Uterus (tissue), 4 donors: ENCODE measurements at places on chromosomes 13 and 19. TPM values are rescaled to one million over a fixed set of nuclear protein-coding genes. Genes with fewer than 3 reads are reported as not detected.

ZNF709 gene
- 5.0 TPM for total RNA-seq

IRGC gene
- not detected for total RNA-seq

ZNF135 gene
- total RNA-seq: 17.9 TPM

SMIM24 gene
- total RNA-seq: 0.97 TPM

MYADM gene
- total RNA-seq: 70.0 TPM

PODNL1 gene
- not detected for total RNA-seq

PPP1R13L gene
- total RNA-seq: 0.51 TPM

NKPD1 gene
- not detected for total RNA-seq

HIPK4 gene
- 0.40 TPM for total RNA-seq

FARP1 gene
- total RNA-seq: 27.9 TPM

NLRP5 gene
- total RNA-seq: not detected

THAP8 gene
- 6.5 TPM for total RNA-seq

TMEM91 gene
- total RNA-seq: 7.1 TPM

DNA sequence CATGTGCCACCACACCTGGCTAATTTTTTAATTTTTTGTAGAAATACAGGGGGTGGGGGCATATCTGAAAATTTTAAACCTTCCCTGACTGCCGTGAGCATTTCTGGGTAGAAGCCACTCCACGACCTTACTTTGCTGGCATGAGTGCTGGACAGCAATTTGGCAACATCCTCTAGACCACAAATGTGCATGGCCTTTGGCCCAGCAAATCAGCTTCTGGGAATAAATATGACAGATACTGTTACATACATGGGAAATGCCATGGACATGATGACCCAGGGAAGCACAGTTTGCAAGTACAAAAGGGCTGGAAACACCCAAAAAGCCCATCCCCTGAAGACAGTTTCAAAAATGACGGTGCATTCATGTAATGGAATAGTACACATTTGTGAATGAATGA is 3.2 kb upstream of the PVR start:
- H3K27ac ChIP-seq: no peak overlapping the region
- no peaks in the 10 kb centered on the region for H3K36me3 ChIP-seq
- H3K4me1 ChIP-seq: no peaks in the 10 kb centered on the region
- no peak overlapping the region for H3K4me3 ChIP-seq
- no peaks in the 10 kb centered on the region for H3K27me3 ChIP-seq

DNA sequence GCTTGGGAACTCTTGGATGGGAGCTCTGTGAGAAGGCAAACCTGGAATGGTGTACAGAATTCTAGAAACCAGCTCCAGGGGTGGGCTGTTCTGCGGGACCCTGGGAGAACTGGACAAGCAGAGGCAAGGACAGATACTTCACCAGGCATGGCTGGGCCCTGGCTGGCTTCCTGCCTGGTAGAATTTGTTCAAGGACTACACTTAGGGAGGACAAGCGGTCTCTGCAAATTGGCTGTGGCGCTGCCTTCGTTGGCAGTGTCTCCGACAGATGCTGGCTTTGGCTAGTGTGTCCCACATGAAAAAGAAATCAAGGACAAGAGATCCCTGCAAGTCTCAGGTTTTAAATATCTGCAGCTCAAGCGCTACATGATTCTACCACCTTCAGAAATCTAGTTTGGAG is 12.4 kb downstream of the CEBPG start:
- peaks cover 4% of the 10 kb centered on the region for H3K4me1 ChIP-seq
- no peak for DNase-seq
- H3K4me3 ChIP-seq: no peak overlapping the region
- no peaks in the 10 kb centered on the region for H3K27me3 ChIP-seq

- no peak overlapping the region for H3K4me3 ChIP-seq
- H3K4me1 ChIP-seq: no peaks in the 10 kb centered on the region
- no peaks in the 10 kb centered on the region for H3K36me3 ChIP-seq
- H3K27me3 ChIP-seq: no peaks in the 10 kb centered on the region
- no peak for DNase-seq
- no peak overlapping the region for H3K27ac ChIP-seq
Observed at GRCh38 chr13:112145551-112146360, 78.8 kb downstream of the SOX1 start.

GRCh38 chr13:70311191-70311590 is 202.9 kb upstream of the KLHL1 start:
- H3K4me1 ChIP-seq: no peaks in the 10 kb centered on the region
- no peak overlapping the region for H3K4me3 ChIP-seq
- DNase-seq: no peak
- H3K27me3 ChIP-seq: no peaks in the 10 kb centered on the region

DNA sequence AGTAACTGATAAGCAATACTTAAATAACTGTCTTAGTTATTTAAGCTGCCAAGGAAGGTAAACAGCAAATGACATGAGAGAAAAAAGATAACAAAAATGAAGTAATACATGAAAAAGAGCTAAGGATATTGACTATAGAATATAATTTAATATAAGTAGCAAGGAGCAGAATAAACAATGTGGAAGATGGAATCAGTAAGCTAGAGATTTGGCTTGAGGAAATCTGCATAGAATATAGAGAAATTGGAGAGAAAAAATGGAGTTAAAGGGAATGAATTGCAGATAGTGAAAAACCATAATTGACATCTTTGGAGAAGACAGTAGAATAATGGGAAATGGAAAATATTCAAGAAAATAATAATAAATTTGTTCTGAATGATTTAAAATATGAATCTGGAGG is 127.1 kb downstream of the PDS5B start:
- H3K27me3 ChIP-seq: no peaks in the 10 kb centered on the region
- no peak overlapping the region for H3K27ac ChIP-seq
- H3K4me3 ChIP-seq: no peak overlapping the region

GRCh38 chr19:3373971-3374368 is 7.6 kb downstream of the NFIC start:
- H3K4me1 ChIP-seq: peaks cover 16% of the 10 kb centered on the region
- no peak overlapping the region for H3K4me3 ChIP-seq
- H3K36me3 ChIP-seq: no peaks in the 10 kb centered on the region
- no peak for DNase-seq
- H3K27me3 ChIP-seq: no peaks in the 10 kb centered on the region

DNA sequence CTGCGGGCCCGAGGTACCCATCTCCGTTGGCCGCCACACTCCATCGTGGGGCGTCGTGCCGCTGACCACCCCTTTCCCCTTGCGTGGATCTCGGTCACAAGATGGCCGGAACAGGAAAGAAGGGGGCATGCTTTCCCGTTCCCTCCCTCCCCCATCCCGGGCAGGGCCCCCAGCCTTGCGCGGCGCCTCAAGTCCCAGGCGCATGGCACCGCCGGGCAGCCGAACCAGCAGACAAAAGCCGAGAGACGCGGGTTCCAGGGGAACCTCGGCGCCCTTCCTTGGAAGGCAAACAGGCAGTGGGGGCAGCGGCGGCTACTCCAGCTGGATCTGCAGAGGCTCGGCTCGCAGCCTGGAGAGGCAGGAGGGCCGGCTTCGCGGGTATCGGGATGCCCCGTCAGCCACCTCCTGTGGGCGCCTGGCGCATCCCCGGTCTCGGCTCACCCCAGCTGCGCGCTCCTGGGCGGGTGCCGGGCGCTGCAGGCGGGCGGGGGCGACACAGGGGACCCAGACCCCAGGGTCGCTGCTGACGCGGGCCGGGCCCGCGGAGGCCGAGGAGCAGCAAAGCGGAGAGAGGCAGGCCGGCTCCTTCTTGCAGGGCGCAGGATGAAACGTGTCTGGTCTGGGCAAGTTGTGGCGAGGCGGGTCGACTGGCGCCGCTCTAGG is 439 bp downstream of the DZIP1 start:
- no peaks in the 10 kb centered on the region for H3K4me1 ChIP-seq
- H3K27me3 ChIP-seq: no peaks in the 10 kb centered on the region
- peak overlapping the region; percentile 63 for H3K4me3 ChIP-seq
- DNase-seq: peak; percentile 22

DNA sequence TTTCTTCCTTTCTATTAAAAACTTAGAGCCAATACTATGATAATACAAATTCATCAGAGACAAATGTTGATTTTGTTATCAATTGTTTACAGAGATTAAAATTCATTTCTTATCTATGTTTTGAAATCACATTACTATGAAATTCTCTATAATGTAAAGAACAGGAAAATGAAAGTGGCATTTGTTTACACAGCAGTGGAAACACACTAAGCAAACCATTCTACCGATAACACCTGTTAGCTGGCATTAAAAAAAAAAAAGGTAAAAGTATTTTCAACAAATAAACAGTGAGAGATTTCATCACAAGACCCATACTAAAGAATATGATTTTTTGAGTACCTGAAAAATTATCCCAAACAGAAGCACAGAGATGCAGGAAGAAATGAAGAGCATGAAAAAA is 4.8 kb upstream of the CCDC70 start:
- no peaks in the 10 kb centered on the region for H3K27me3 ChIP-seq
- no peaks in the 10 kb centered on the region for H3K36me3 ChIP-seq
- H3K4me3 ChIP-seq: no peak overlapping the region
- DNase-seq: no peak
- no peaks in the 10 kb centered on the region for H3K4me1 ChIP-seq
- no peak overlapping the region for H3K27ac ChIP-seq

GRCh38 chr13:52599848-52600603 is 42.2 kb upstream of the HNRNPA1L2 start:
- no peaks in the 10 kb centered on the region for H3K27me3 ChIP-seq
- H3K4me3 ChIP-seq: peak overlapping the region; percentile 44
- peak; percentile 36 for DNase-seq
- H3K36me3 ChIP-seq: no peaks in the 10 kb centered on the region
- H3K27ac ChIP-seq: peak overlapping the region; percentile 94

GRCh38 chr19:17751912-17752273 is 616 bp downstream of the FCHO1 start:
- no peaks in the 10 kb centered on the region for H3K36me3 ChIP-seq
- no peak overlapping the region for H3K27ac ChIP-seq
- H3K27me3 ChIP-seq: no peaks in the 10 kb centered on the region

DNA sequence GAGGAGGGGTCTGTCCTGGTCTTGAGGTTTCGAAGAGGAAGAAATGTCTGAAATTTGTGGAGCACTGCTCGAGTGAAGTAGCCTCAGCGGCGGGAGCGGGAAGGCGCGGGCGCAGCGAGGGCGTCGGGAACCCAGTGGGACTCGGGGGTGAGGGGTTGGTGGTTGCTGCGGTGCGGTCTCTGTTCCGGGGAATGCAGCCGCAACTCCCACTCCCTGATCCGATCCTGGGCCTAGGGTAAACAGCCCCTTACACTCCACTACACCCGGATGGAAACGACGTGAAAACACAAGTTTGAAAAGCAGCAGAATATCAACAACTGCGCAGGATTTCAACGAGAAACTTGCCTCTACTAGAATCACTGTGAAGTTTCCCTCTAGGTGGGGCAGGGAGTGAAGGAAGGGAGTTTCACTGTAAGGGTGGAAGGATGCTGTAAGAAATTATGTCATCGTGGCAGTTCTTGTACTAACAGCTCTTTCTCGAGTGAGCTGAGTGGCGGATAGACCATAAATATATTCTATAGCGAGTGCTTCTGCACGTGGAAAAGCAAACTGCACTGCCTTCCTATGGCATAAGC is 2.0 kb upstream of the KLF12 start:
- H3K27ac ChIP-seq: peak overlapping the region; percentile 96
- H3K36me3 ChIP-seq: no peaks in the 10 kb centered on the region
- peak; percentile 29 for DNase-seq
- H3K4me3 ChIP-seq: peak overlapping the region; percentile 83

GRCh38 chr13:66887088-66887487 is 343.0 kb downstream of the PCDH9 start:
- H3K27ac ChIP-seq: no peak overlapping the region
- no peak overlapping the region for H3K4me3 ChIP-seq
- no peaks in the 10 kb centered on the region for H3K27me3 ChIP-seq
- no peaks in the 10 kb centered on the region for H3K4me1 ChIP-seq

- H3K27ac ChIP-seq: no peak overlapping the region
- H3K36me3 ChIP-seq: no peaks in the 10 kb centered on the region
- no peak for DNase-seq
- H3K4me1 ChIP-seq: no peaks in the 10 kb centered on the region
Observed at GRCh38 chr13:76466043-76466442, 420.2 kb downstream of the KCTD12 start.

DNA sequence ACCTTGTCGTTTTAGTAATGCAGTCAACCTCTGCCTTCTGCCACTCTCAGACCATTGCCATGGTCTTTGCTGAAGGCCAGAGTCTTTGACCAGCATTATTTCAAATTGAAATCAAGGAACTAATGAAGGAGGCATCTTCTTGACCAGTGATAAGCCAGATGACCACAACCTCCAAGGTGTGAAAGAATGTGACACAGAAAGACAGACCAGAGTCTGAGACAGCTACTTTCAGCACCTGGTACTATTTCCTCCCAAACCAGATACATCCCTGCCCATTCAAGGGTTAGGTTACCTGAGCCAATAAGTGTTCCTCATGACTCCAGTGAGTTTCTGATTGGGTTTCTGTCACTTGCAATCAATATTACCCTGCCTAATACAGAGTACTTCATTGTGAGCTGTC is 20.3 kb upstream of the RNASEH2B start:
- H3K4me3 ChIP-seq: no peak overlapping the region
- H3K27me3 ChIP-seq: no peaks in the 10 kb centered on the region
- H3K36me3 ChIP-seq: no peaks in the 10 kb centered on the region
- no peaks in the 10 kb centered on the region for H3K4me1 ChIP-seq
